ENCODE measurements at places on chromosomes 7 and 10.

GRCh38 chr10:32271617-32272016 lies 75.3 kb downstream of the EPC1 start:
- no peaks in the 10 kb centered on the region for H3K4me1 ChIP-seq
- H3K4me3 ChIP-seq: no peak overlapping the region
- no peak for DNase-seq
- H3K27me3 ChIP-seq: no peaks in the 10 kb centered on the region
- H3K36me3 ChIP-seq: peaks cover 71% of the 10 kb centered on the region

GRCh38 chr10:117788911-117789310 lies 246.4 kb downstream of the EMX2 start:
- no peak overlapping the region for H3K27ac ChIP-seq
- no peaks in the 10 kb centered on the region for H3K36me3 ChIP-seq
- H3K4me1 ChIP-seq: no peaks in the 10 kb centered on the region
- DNase-seq: no peak
- no peak overlapping the region for H3K4me3 ChIP-seq

DNA sequence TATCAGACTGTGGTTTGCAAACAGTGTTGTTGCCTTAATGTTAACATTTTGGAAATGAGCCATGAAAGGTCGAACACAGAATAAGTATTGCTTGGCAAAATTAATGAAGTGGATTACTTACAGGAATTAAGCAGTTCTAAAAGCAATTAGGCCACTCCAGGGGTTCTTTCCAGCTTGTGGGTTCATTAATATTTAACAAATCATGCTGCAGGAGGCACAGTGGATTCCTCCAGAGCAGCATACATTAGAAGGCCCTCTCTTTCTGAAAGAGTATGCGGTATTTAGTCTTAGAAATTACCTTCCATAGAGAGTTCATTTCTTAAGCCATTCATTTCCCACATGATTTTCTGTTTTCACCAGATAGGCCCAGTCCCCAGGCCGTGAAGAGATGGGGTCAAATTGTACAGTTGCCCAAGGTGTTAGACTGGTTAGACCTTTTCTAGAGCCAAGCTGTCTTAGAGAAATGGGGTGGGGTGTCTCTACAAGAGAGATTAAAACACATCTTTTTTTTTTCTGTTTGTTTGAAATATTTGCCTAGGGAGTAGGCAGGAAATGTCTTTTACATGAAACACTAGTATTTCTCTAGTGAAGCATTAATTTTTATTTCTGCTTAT lies 40.0 kb upstream of the AGR3 start:
- no peaks in the 10 kb centered on the region for H3K36me3 ChIP-seq
- H3K27me3 ChIP-seq: no peaks in the 10 kb centered on the region
- H3K4me3 ChIP-seq: no peak overlapping the region
- no peak overlapping the region for H3K27ac ChIP-seq

DNA sequence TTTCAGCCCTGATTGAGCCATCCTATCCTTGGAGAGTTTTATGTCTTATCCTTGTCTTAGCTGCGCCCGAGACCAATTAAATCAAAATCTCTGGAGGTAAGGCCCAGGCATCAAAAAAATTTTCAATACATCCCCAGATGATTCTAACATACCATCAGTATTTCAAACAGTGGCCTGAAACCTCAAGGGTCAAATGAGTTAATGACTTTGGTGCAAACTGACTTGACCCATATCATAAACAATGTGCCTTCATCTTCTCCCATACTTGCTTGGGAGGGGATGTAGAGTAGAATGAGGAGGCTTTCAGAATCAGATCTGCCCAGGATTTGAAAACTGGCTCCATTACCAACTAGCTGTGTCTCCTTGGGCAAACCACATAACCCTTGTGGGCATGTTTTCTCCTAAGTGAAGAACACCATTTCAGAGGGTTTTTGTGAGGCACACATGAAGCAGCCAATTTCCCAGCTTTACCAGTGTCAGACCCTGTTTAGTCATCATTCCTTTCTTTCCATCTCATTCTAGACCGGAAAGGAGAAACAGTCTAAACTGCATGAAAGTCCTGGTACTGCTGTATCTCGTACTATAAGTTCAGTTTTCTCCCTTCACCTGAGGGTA lies 35.7 kb upstream of the ATXN7L1 start:
- no peak overlapping the region for H3K4me3 ChIP-seq
- no peak overlapping the region for H3K27ac ChIP-seq
- peaks cover 4% of the 10 kb centered on the region for H3K4me1 ChIP-seq
- no peak for DNase-seq
- peaks cover 12% of the 10 kb centered on the region for H3K36me3 ChIP-seq

GRCh38 chr10:987620-987869 lies 689 bp upstream of the GTPBP4 start:
- peaks cover 36% of the 10 kb centered on the region for H3K4me1 ChIP-seq
- no peak for DNase-seq
- no peaks in the 10 kb centered on the region for H3K27me3 ChIP-seq

DNA sequence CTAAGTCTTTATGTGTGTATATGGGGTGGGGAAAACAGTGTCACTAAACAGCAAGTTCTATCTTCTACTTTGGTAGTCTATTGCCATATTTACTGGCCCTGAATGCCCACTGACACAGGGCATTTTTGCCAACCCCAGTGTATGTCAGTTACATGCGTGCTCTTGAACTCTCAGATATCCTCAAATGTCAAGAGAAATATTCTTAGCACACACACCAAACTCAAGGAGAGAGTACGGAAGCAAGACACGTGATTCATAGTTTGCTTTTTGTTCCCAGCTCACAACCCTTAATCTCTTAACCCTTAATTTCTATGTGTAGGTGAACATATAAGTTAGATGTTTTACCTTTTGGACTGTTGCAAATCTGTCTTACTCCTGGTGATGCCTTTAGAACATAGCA lies 39.3 kb downstream of the EPC1 start:
- peak overlapping the region; percentile 35 for H3K27ac ChIP-seq
- no peaks in the 10 kb centered on the region for H3K27me3 ChIP-seq
- H3K4me3 ChIP-seq: no peak overlapping the region
- no peak for DNase-seq
- peaks cover 40% of the 10 kb centered on the region for H3K36me3 ChIP-seq

- no peaks in the 10 kb centered on the region for H3K4me1 ChIP-seq
- DNase-seq: peak; percentile 31
- H3K27me3 ChIP-seq: no peaks in the 10 kb centered on the region
- no peak overlapping the region for H3K4me3 ChIP-seq
- H3K36me3 ChIP-seq: no peaks in the 10 kb centered on the region
Measured at GRCh38 chr7:141785706-141786552, 4.1 kb upstream of the TAS2R5 start.

DNA sequence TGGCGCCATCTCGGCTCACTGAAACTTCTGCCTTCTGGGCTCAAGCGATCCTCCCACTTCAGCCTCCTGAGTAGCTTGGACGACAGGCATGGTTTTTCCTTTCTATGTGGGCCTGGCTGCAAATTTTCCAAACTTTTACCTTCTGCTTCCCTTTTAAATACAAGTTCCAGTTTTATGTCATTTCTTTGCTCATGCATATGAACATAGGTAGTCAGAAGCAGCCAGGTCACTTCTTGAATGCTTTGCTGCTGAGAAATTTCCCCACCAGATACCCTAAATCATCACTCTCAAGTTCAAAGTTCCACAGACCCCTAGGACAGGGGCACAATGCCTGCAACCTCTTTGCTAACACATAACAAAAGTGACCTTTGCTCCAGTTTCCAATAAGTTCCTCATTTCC lies 21.6 kb upstream of the RPEL1 start:
- no peak for DNase-seq
- peaks cover 4% of the 10 kb centered on the region for H3K27me3 ChIP-seq
- H3K36me3 ChIP-seq: peaks cover 2% of the 10 kb centered on the region
- H3K4me3 ChIP-seq: no peak overlapping the region

- H3K27ac ChIP-seq: no peak overlapping the region
- no peaks in the 10 kb centered on the region for H3K36me3 ChIP-seq
- H3K4me3 ChIP-seq: no peak overlapping the region
- H3K4me1 ChIP-seq: no peaks in the 10 kb centered on the region
- peaks cover 20% of the 10 kb centered on the region for H3K27me3 ChIP-seq
Measured at GRCh38 chr10:71857934-71858890, 7.2 kb upstream of the PSAP start.

DNA sequence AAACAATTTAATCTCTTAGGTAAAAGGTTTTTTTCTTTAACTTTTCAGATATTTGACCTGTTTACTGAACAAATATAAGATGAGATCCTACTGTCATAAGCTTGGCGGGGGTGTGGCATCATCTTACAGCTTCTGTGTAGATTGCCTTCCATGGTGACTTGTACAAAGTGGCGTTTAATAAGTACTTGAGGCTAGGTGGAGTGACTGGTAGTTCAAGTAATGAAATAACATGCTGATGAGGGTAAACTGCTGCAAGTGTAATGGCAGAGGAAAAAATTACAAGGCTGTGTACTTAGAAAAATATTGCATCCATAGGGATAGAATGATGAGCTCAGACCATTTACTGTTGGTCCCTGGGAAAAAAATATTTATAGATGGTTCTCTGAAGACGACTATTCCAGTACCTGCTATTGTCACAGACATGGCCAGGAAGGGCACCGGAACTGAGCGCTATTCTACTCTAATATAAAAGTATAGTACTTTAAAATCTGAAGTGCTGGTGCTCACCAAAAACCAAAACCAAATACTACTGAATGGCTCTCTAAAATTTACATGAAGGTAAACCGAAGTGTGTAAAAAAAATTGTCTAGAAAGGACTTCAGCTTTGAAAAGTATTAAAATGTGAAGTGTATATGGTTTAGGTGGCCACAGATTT lies 42.4 kb downstream of the DNAH11 start:
- H3K36me3 ChIP-seq: no peaks in the 10 kb centered on the region
- DNase-seq: no peak
- H3K27me3 ChIP-seq: no peaks in the 10 kb centered on the region
- H3K4me3 ChIP-seq: no peak overlapping the region
- H3K27ac ChIP-seq: no peak overlapping the region

DNA sequence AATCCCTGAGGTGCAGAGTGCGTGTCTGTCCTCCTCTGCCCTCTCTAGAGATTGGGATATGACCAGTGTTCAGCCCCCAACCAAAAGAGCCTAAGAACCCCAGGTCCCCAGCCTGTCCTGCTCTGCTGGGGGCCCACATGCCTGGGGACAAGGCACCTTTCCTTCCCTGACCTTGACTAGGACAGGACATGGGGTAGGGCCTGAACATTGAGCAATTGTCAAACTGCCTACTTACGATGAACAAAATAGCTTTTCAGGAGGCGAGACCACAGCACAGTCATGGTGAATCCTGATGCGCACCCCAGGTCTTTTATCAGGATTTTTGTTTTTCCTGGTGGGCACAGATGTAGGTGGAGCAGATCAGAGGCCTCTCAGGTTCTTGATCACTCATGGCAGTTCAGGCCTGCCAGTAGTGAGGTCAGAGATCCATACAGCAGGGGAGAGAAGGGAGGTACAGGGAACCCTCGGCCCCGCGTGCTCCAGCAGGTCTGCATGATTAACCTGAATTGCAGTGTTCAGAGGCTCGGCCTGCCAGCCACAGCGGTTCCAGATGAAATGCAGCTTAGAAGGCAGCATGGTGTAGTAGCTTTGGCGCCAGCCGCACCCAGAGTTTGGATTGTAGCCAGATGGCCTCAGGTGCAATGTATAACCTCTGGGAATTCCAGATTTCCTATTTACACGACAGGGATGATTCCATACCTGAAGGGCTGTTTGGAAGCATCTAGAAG lies 191.3 kb downstream of the CUX1 start:
- H3K4me1 ChIP-seq: no peaks in the 10 kb centered on the region
- no peak overlapping the region for H3K27ac ChIP-seq
- DNase-seq: no peak
- H3K27me3 ChIP-seq: no peaks in the 10 kb centered on the region
- no peak overlapping the region for H3K4me3 ChIP-seq

DNA sequence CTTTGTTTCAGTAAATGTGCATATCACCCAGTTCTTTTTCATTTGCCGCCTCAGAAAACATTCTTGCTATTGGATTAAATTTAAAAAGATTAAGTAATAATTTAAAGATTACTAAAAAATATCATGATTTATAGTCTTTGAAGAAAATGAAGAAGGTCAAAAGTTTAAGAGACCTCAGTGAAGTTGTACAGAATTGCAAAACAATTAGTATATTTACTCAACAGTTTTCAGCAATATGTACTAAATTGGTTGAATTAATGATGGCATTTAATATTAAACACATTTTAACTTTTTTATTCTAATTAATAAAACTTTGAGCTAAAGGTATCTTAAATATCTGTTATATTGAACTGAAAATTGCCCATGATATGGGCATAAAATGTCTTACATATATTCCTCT lies 49.9 kb upstream of the KLF6 start:
- H3K4me3 ChIP-seq: no peak overlapping the region
- H3K27me3 ChIP-seq: no peaks in the 10 kb centered on the region
- H3K27ac ChIP-seq: no peak overlapping the region
- H3K36me3 ChIP-seq: no peaks in the 10 kb centered on the region

GRCh38 chr7:102914585-102914984 lies 1.8 kb downstream of the LRRC17 start:
- no peak for DNase-seq
- no peaks in the 10 kb centered on the region for H3K27me3 ChIP-seq
- H3K27ac ChIP-seq: no peak overlapping the region
- H3K4me3 ChIP-seq: no peak overlapping the region
- no peaks in the 10 kb centered on the region for H3K4me1 ChIP-seq

GRCh38 chr7:25638068-25638467 lies 409.8 kb upstream of the NPVF start:
- H3K36me3 ChIP-seq: no peaks in the 10 kb centered on the region
- DNase-seq: no peak
- no peaks in the 10 kb centered on the region for H3K4me1 ChIP-seq
- H3K27me3 ChIP-seq: no peaks in the 10 kb centered on the region
- H3K4me3 ChIP-seq: no peak overlapping the region
- no peak overlapping the region for H3K27ac ChIP-seq

- no peaks in the 10 kb centered on the region for H3K36me3 ChIP-seq
- H3K27ac ChIP-seq: no peak overlapping the region
- H3K4me3 ChIP-seq: no peak overlapping the region
- no peaks in the 10 kb centered on the region for H3K4me1 ChIP-seq
- H3K27me3 ChIP-seq: no peaks in the 10 kb centered on the region
Measured at GRCh38 chr7:3762146-3762831, 461.2 kb downstream of the SDK1 start.

DNA sequence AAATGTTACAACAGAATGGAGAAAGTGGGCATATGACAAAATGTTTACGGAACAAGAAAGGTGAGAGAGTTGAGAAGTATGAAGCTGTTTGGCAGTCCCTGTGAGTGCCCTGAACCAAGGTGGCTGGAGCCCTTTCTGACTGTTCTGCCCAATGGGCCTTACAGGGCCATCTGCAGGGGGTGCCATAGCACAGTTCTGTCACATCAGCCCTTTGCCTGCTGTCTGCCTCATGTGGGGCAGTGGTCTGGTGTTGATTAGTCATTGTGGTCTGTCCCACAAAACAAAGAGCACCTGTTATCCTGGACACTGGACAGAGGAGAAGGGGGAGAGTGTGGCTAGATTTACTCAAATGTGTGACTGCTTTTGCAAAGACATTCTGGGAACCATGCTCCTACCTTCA lies 51.5 kb upstream of the OSBPL3 start:
- peaks cover 15% of the 10 kb centered on the region for H3K27me3 ChIP-seq
- DNase-seq: no peak
- H3K27ac ChIP-seq: peak overlapping the region; percentile 5
- H3K4me3 ChIP-seq: no peak overlapping the region
- H3K4me1 ChIP-seq: peaks cover 48% of the 10 kb centered on the region
- peaks cover 1% of the 10 kb centered on the region for H3K36me3 ChIP-seq
